NCI-H226 (cell line): ENCODE measurements at places on chromosomes 7 and 10.

DNA sequence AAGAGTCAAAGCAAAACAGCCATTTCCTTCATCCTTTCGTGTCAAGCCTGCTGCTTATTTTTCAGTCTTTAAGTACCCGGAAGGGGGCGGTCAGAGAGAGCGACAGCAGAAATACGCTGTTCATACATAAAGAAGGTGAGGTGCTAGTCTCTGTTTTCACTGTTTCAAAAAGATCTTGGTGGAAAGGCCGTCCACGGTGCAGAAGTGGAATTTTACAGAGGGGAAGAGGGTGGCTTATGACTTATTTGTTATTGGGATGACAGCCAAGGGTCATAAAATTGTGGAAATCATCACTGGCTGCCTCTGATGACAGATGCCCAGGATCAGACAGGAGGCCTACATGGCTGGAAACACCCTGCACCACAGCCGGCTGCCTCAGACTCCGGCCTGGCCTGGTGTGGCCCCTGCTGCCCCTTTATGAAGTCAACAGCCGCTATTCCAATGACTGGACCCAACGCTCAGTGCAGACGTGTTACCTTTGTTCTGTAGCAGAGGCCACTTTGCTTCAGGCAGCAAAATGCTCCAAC is 57.0 kb downstream of the HIPK2 start:
- no peak for DNase-seq

GRCh38 chr10:18231480-18231879 is 91.3 kb downstream of the CACNB2 start:
- DNase-seq = no peak

- DNase-seq = no peak
Measured at GRCh38 chr10:132724446-132724845, 61.5 kb downstream of the NKX6-2 start.

- no peak for DNase-seq
Measured at GRCh38 chr10:69835875-69836730, 34.4 kb downstream of the COL13A1 start.

- DNase-seq = no peak
Measured at GRCh38 chr7:100430493-100431285, 1.1 kb downstream of the MEPCE start.

GRCh38 chr7:85749696-85750453 is 563.0 kb upstream of the SEMA3D start:
- no peak for DNase-seq

GRCh38 chr7:137878333-137878961 is 31.7 kb upstream of the DGKI start:
- DNase-seq = no peak
